ENCODE measurements at places on chromosomes 1 and 21.

DNA sequence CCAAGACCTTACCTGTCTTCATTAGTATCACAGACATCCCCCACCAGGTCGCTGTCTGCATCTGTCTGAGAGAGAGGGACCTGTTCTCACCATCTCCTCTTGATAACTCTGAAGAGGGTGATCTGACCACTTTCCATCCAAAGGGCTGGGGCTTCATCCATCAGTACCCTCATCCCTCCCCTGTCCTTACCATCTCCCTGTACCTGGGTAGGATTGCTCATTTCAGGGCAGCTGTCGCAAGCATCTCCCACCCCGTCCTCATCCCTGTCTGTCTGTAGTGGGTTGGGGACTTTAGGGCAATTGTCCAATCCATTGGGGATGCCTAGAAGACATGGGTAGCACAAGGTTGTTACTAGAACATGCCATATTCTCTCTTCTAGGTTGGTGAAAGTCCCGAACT, 7.9 kb downstream of the THBS3 start:
- DNase-seq: no peak

DNA sequence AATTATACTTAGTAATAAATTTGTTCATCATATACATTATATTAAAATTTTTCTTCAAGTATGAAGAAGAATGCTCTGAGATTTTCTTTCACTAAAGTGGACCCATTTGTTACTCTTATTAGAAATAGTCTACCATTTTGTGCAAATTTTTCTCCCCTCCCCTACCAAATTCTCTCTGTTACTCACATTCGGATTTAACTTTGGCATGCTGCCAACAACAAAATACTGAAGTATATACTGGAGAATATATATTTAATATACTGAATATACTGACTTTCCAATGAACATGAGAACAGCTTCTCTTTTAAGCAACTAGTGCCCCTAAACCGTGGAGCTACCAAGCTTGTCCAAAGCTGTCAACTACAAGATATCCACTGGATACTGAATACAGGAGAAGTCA, 57.2 kb downstream of the CENPF start:
- no peak for DNase-seq

DNA sequence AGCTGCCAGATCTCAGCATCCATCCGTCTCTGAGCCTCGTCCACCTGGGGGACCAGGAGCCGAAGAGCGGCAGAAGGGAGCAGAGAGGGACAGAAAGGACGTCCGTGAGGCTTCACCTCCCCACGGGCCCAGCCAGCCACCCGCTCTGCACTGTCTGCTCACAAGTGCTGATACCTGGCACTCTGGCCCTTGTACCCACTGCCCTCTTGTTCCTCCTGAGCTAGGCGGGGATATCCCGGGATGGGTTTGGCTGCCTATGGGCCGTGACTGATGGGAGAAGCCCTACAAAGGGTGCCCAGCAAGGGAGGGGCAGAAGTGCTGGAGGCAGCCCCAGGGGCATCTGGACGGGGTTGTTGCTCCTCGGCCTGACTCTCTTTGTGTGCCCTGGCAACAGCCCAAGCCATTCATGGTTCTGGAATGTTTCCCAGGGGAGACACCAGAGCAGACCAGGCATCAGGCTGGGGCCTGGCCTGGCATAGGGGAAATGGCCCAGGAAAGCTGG, 57.6 kb downstream of the LDLRAD2 start:
- peak; percentile 84 for DNase-seq

DNA sequence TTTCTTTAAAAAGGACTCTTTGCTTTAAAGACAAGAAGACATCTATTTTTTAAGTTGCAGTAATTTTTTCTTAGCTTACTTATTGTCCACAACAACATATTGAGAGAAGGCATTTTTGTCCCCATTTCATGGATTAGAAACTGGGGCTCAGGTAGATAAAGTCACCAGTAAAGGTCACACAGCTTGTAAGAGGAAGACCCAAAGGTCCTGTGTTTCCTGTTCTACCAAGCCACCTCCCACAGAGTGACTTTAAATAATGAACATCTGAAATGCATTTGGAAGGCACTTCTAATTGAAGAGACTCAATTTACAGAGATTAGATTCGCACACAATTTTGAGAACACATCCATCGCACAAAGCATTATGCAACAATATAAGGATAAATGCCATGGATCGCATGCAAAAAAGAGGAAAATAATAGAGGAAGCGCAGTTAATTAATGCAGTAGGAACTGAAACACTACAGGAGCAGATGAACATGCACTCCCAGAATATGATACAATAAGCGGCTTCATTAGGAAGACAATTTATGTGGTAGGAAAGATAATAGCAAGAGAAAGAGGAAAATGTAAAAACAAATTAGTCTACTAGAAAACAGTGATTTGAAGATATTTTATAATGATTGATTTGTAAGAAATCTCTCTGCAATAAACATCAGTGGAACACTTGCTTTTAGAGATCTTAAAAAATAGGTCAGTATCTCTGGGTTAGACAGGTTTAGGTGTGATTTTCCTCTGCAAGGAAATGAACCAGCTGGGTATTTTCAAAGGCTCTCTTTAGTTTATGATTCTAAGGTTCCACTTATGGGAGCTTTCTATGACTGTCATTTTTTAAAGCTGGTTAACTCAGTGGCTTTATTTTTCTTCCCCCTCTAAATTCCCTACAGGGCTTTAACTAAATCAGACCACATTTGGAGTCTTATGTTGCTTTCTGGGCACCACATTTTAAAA, 27.1 kb upstream of the CD2 start:
- DNase-seq: no peak

DNA sequence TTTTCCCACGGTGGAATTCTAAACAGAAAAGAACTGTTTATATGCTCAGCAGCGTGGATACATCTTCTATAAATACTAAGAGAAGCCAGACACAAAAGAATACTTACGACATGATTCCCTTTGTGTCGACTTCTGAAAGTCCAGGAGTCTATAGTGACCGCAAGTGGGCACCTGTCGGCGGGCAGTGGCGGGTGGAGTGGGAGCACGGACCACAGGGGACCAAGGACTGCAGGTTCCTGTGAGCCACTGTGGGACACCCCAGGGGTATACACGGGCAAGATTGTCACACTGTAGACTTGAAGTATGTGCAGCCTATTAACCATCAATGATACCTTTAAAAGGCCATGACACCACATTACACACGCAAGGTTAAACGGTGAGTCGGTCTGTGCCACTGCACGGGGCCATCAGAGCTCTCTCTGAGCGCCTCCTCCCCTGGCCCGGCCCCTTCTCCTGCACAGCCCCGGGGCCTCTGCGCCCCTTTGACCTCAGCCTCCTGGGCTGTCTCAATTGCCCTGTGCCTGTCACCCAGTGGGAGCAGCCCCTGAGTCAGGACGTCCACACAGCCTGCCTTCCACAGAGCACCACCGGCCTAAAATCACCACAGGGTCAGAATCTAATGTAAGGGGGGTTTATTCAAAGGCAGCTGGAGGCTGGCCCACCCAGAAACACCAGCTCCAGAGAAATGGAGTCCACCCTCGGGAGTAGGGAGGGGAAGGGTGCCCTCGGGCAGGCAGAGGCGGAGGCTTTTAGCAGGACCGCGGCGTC, 90.0 kb upstream of the COL6A1 start:
- no peak for DNase-seq

- peak; percentile 44 for DNase-seq
Measured at GRCh38 chr1:206579747-206580437, 32.4 kb downstream of the EIF2D start.

DNA sequence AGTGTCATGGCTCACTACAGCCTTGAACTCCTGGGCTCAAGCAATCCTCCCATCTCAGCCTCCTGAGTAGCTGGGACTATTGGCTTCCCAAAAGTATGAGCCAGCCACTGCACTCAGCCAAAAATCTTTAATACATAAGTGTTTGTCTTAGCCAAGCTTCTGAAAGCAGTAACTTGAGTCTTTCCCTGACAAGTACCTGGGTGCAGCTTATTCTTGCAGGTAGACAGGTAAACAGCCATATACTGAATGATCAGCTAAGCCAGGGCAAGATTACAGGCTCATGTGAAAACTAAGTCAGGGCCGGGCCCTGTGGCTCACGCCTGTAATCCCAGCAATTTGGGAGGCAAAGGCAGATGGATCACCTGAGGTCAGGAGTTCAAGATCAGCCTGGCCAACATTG, 7.8 kb downstream of the MEAF6 start:
- DNase-seq: no peak

GRCh38 chr1:82901118-82901517, 1097.8 kb downstream of the TTLL7 start:
- peak; percentile 15 for DNase-seq

DNA sequence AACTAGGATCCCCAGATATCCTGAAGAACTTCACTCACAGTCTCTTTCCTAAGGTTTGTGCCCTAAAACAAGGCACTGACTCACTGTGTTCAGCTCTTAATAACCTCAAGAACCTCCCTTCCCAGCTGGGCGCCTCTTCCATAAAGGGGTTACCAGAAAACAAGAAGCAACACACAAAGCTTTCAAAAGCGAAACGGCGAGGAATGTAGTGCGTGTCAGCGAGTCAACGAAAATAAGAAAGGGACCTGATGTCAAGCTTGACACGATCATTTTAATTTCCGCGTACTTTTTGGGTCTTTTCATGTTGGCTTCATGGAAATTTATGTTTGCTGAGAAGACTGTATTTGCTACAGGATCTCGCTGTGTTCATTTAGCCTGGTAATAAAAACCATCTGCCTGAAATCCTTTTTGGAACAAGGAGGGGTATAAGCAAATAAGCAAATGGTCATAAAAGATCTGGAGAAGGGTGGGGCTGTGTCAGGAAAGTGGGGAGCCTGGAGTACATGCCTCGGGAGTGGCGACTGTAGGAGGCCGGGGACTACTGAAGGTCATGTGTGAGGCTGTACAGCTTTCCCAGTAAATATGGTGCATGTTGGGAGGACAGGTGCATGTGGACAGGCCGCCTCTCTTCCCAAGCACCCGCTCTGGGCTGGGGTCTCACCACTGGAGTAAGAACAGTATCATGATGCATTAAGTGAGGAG, 11.4 kb upstream of the CLDN14 start:
- DNase-seq: peak; percentile 66

DNA sequence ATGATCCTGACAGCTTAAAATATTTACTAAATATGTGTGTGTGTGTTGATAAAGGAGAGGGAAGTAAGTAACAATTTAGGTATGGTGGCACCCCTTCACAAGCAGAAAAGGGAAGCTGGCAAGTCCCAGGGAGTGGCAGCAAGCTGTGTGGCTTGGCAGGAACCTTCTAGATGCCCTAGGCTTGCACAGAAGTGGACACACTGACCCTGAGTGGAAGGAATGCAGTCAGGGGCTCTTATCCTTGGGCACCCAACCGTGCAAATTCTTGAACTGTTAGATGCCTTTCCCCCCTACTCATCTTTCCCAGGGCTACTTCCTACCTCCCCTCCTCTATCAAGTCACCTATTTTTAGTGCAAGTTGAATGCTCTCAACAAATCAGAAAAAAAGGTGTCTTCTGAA, 18.9 kb downstream of the ACP6 start:
- no peak for DNase-seq
